Activated CD4-positive, alpha-beta T cell treated with anti-CD3 and anti-CD28 coated beads, Interleukin-2, amount 50 U/mL, for 24 hours (primary cell): ENCODE measurements at places on chromosomes 7 and 10.

DNA sequence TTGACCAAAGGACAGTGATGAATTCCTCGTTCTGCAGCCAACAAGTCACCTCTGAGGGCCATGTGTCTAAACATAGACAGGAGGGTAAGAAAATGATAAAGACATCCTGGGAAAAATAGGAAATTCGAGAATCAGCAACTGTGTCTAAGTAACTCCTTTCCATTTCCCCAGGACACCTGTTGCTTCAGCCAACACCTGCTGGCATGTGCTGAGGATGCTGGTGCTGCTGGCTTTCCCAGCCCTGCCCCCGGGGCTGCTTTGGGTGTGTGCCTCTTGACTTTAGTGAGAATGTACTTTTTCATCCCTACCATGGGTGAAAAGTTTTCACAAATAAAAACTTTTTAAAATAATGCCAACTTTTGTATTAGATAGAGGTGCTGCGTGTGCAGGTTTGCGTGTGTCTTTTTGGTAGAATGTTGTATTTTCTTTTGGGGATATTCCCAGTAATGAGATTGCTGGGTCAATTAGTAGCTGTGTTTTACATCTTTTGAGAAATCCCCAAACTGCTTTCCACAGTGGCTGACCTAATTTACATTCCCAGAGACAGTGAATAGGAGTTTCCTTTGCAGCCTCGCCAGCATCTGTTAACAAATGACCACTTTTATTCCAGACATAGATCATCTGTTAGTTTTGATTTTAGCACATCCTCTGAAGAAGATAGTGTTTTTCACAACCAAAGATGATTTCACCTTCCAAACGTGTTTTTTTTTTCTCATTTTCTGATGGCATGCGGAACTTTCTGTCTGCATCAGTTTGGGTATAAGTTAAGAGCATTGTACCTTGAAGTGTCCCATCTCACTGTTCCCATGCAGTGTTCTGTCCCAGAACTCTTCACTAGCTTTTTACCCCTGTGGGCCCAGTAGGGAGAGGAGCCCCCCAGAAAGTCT is 104.2 kb upstream of the ACBD5 start:
- no peak for DNase-seq

- DNase-seq, result no peak
Measured at GRCh38 chr7:44470135-44470479, 20.4 kb downstream of the NUDCD3 start.

DNA sequence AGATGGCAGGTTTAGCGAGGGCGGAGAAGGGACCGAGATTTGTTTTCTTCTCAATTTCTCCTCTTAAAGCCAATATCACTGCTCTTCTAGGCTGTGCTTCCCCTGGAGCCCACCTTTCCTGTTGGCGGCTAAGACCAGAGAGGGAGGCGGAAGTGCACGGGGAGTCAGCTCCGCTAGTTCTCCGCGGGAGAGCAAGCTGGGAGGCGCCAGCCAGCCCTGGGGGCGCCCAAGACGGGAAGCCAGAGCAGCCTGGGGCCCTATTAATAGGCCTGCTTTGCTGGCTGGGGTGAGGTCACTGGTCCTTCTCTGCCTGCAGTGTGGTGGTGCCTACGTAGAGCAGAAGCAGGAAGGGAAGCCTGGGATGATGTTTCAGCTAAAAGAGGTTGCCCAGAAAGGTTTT is 61.6 kb downstream of the LSM5 start:
- no peak for DNase-seq

DNA sequence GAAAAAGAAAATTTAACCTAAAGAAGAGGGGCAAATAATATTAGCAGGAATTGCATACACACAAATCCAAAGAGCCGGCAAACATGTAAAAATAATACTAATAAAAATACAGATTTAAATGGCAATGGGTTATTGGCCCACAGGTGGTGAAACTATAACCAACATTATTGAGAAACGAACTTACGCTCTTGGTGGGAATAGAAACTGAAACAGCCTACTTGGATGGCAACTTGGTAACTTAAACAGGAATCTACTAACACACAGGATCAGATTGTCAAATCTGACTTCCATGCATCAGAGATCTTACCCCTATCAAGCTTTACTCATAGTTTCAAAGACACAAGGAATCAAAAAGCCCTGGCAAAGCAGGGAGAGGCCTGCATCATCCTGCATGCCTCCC is 66.5 kb downstream of the ANLN start:
- no peak for DNase-seq

DNA sequence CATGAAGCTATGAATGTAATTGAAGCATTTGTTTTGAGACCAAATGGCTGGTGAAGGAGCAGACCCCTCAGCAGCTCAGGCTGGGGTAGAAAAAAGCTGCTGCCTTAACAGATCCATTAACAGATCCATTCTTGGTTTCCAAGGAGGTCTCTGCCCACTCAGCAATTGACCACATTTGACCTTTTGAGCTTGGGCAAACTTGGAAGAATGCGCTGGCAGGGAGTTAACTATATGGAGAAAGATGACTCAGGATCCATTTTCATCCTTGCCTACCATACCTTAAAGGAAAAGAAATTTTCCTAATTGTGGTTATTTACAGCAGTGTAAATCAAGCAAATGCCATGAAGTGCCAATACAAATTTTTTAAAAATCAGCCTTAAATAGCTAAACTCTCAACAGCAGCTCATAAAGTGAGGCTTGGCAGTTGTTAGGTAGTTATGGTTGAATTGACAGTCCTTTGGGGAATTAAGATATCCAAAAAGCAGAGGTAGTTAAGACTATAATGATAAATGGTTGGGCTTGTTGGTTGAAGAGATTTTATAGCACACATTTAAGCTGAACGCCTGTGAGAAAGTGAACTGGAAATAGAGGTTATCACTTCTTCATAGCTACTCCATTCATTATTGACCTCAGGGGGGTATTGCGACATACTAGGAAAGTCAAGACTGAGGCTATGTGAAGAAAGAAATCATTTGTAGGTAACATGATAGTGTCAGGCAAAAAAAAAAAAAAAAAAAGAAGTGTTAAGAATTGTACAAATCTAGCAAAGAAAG is 83.9 kb downstream of the MKX start:
- no peak for DNase-seq
